ENCODE measurements at places on chromosomes 6 and 20.

- no peak for DNase-seq
These were observed 1347.5 kb upstream of the ADGRB3 start for GRCh38 chr6:67287566-67287965.

- peak; percentile 79 for DNase-seq
These were observed 98.8 kb downstream of the ASXL1 start for GRCh38 chr20:32456869-32457478.

DNA sequence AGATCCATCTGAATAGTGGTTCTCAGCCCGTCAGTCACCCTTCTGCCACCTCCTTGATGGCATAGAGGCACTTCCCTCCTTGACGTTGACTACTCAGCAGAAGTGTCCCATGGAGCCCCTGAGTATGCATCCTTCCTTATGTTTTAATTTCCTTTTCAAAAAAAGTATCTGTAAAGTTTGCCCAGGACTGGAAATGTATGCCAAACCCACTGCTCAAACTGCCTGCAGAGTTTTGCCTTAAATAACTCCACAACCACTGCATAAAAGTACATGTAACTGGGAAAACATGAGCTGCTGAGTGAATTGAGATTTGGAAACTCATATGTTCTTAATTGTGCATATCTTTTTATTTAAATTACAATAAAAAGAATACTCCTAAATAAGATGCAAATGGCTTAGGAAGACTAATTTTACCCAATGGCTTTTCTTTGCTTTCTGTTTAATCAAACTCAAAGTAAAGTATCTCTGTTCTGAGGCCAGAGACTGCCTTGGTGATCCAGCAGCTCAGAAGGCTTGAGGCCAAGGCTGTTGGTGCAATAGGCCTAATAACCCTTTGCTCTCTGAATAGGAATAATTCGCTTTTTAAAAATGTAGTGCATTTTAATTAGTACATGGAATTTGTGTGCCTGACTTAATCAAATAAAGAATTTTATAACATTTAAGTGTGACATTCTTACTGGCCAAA is 90.4 kb downstream of the FNDC1 start:
- no peak for DNase-seq

DNA sequence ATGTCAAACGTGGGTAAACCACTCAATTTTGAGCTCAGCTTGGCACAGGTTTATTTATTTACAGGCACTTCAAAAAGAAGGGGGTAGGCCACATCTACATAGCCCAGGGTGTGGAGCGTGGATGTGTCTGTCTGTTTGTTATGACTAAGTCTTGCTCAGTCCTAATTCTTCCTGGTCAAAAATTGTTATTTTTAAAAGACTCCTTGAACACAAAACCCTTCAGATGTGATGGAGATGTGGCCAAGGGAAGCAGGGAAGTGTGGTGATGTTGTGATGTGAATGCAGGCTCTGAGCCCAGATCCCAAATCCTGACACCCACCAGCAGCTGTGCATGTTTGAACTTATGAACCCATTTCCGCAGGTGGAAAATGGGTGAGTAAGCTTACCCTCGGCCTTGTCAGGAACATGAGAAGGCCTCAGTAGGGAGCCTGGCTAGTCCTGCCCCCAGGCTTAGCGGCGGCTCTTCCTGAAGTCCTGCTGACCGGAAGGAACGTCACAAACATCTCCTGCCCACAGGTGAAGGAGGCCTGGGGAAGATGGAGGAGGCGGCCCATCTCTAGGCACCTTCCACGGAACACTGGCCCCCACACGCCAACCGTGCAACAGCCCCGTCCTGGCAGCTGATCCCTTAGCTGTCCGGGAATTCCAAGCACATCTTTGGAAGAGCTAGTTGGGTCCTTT is 119.7 kb downstream of the MYLK4 start:
- DNase-seq = no peak

GRCh38 chr20:8940326-8940725 is 128.6 kb upstream of the PLCB4 start:
- DNase-seq = no peak

Measured in H9 (cell line).